ENCODE measurements at places on chromosomes 2 and 18.
A peak's percentile ranks its signal among the peaks of the same experiment; 100 is the strongest.

DNA sequence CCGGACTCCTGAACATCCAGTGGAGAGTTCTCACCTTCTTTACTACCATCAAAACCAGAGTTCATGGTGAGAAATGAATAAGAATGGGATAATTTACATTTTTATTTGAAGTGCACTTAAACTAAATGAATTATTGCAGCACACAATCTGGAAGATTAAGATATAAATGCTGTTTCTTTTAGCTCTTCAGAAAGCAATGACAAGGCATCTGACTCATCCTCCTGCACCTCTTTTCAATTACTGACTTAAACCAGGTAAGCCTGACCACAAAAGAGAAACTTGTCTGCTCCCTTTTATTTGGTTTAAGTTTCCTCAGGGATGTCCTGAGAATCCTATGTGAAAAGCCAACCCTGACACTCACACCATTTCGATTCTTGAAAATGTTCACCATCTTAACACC lies 720 bp upstream of the DSC2 start:
- no peak for DNase-seq

GRCh38 chr18:21703241-21703820 lies 1.2 kb downstream of the ABHD3 start:
- DNase-seq, result no peak

- no peak for DNase-seq
Measured at GRCh38 chr2:41580806-41581205, 467.0 kb upstream of the PKDCC start.

DNA sequence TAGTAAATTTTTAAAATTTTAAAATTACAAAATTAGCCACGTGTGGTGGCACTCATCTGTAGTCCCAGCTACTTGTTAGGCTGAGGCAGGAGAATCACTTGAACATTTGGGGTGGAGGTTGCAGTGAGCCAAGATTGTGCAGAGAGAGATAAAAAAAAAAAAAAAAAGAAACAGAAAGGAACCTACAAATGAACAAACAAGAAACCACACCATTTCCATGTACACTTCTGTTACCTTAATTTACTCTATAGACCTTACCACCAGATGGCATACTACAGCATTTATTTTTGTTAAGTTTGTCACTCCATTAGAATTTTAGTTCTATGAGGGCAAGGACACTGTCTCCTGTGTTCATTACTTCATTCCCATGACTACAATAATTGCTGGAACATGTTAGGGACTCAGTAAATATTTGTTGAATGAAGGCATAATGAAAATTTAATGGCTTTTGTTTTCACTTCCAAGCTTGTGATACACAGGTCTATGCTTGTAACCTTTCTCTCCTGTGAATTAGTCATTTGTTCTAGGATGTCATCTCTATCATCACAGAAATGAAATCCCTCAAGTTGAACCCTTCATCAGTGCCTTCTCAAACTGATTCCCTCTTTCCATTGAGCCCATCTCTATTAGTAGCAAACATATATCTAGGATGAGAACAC lies 76.0 kb downstream of the ARHGAP15 start:
- peak; percentile 42 for DNase-seq

DNA sequence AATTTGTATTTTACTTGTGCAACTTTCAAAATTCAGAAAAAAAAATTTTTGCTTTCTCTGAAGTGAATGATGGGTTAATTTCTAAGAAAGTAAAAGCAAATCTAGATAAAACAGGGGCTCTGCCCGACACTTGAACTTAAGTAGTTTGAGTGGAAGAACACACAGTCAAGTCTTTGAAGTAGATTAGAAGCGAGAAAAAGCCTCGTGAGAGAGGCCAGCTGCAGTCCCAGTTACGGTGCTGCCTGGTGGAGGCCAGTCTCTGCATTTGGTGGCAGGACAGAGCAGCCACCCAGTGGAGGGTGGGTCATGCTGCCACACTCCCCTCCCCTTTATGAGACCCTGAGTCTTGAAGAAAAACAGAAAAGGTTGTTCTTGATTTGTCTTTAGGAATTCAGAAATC lies 81.8 kb downstream of the INPP5D start:
- DNase-seq, result no peak

DNA sequence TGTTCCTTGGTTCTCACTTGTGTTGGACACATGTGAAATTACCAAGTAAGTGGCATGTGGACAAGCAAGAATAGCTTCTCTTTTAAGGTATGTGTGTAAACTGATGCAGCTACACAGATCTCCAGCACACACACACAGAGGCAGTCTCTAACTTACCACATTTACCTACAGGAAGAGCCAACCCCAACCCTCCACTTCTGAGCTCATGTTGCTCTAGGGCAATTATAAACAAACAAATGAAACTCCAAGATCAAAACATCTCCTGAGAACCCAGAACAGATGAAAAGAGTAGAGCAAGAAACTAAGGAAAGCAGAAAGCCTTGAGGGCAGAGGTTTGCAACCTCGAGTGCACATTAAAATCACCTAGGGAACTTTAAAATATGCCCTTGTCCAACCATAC lies 16.0 kb upstream of the TMEM37 start:
- DNase-seq, result no peak

DNA sequence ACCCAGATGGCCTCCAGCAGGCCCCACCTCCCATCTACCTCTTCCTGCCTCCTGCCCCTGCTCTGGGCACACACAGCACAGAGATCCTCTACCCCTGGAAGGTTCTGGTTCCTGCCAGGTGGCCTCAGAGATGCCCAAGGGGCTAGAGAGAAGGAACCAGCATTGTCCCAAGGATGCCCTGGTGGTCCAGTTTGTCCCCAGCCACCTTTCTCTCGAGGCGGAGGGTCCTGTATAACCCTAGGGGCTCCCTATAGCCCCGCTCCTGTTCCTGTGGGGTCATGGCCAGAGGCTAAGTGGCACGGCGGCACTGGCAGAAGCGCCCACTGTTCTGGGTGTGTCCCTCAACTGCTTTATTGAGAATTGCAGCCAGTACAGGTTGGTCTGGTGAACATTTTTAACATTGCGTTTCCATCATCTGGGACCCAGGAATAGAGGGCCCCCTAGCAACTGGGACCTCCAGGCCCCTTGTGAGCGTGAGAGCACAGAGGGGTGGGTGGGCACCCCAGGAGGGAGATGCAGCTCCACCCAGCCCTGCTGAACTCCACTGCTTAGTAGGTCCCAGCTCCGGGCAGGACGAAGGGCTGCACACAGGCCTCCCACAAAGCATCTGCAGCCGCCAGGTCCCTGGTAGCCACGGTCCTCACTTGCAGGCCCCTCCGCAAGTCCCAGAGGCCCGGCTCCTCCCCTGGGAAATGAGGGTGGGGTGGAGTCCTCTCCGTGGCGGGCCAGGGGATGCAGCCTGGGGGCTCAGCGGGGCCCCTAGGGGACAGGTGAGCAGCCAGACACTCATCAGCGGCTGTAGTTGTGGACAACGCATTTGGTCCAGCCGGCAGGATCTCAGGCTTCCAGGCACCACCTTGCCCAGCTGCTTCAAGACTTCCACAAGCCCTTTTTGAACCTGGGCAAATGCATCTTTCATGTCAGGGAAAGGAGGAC lies 33.1 kb downstream of the GPC1 start:
- no peak for DNase-seq
